ENCODE measurements at places on chromosomes 2 and 18.

DNA sequence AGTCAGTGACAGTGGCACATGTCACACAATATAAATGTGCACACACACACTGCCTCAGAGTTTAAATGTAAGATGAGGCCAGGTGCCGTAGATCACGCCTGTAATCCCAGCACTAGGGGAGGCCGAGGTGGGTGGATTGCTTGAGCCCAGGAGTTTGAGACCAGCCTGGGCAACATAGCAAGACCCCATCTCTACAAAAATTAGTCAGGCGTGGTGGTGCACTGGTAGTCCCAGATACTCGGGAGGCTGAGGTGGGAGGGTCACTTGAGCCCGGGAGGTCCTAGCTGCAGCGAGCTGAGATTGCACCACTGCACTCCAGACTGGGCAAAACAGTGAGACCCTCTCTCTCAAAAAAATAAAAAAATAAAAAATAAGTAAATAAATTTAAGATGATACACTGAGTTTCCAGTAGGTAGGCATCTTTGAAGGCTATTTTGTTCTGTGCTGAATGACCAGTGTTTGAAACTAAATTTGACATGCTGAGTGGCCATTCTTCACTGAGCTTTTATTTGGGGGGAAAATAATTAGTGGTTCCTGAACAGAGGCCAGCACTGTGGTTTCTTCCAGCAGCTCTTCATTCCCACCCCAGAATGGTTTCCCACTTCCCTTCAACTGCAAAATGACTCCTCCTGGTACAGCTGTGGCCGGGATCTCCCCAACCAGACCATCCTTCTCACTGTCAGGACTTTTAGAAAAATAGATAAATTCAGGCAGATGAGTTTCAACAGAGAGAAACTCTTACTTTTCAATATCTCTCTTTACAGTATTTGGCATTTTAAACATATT is 44.9 kb downstream of the PSMG2 start:
- DNase-seq: no peak

- no peak for DNase-seq
Observed at GRCh38 chr2:236793023-236794011, 223.7 kb downstream of the ACKR3 start.

- DNase-seq: no peak
Observed at GRCh38 chr2:40043641-40044040, 264.6 kb upstream of the THUMPD2 start.

- DNase-seq: no peak
Observed at GRCh38 chr18:9434122-9434701, 41.1 kb upstream of the RALBP1 start.

DNA sequence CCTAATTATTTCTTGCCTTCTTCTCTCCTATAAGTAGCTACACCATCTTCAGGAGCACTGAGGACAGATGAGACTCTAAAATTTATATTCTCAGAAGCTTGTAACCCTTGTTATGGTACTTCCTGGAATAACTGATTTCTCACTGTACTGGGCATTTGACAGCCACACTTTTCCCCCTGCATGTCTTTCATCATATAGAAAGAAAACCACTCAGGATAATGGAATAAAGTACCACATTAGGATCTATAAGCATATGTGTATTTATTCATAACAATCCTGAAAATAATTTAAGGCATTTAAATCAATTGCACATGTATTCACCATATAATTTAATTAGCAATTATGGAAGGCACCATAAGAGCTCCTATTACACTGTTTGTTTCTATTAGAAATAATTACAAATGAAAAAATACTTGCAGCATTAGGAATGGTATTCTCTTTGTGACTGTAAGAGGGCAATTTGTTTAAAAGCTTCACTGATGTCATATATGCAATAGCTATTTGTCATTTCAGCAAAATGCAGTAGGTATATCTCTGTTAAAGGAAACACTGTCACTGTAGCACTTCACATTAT is 216.9 kb upstream of the FSHR start:
- DNase-seq: no peak

DNA sequence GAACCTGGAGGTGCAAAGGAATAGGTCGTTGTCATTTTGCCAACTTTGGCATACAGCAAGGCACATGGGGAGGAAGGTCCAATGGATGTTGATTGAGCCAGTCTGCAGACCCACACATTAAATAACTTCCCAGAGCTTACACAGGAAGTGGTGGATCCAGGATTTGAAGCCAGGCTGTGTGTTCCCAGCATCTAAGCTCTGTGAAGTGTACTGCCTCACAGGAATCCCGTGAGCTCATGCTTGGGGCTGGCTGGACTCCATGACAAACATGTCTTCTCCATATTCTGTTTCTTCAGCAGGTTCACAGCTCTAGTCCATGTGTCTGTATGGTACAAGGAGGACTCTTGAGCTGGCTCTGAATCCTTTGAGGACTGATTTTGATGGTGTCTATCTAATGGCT is 63.9 kb downstream of the KLHL29 start:
- no peak for DNase-seq
